Cerebellar cortex (tissue), 1 donor: ENCODE measurements at places on chromosomes 6 and 20.

DNA sequence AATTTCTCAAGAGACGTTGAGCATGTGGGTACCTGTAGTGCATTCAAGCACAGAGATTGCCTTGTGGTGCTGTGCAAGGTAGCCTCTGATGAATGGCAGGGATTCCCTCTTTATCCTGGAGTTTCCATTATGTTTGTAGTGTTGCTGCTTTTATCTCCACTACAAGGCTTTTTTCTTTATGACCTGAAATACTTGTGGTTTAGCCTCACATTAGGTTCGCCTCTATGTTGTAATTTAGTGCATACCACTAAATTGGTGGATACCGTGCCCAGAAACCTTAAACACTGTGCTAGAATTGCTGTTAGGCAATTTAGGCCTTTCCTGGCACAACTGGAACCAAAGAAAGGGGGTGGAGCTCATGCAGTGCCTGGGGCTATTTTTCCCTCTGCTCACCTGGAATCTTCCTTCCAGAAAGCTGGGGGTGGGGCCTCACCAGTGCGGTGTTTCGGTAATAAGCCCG is 76.8 kb downstream of the NCOA7 start:
- DNase-seq = no peak

DNA sequence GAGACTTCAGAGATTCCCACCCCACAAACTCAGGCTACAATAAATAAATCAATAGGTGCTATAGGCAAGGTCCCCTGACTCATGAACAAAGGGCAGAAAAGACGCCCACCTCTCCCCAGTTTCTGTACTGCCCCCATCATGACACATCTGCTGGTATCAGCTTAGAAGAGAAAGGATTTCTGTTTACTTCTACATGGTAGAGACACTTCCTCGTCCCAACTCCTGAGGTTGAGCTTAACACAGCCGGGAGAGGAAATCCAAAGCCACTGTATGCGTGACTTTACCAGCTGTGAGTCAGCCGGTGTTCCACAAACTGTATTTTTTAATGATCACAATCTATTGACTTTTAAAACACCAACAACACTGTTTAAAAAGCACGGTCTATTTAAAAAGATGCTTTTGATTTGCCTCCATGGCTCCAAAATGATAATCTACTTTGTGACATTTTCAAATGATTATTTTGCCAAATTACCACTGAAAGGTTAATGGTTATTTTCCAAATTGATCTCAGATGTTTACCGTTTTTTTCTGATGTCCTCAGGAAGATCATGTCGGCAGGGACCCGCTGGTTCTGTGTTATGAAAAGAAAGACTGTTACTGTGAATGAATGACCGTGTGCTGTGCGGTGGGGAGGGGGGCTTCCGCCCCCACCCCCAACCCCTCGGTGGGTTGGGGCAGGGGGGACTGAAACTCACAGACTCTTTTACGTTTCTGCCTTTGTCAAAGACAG is 72.5 kb downstream of the ATP9A start:
- no peak for DNase-seq

GRCh38 chr6:42226161-42226611 is 8.5 kb upstream of the MRPS10 start:
- DNase-seq = no peak

GRCh38 chr6:137882225-137882961 is 15.3 kb downstream of the TNFAIP3 start:
- DNase-seq = no peak

DNA sequence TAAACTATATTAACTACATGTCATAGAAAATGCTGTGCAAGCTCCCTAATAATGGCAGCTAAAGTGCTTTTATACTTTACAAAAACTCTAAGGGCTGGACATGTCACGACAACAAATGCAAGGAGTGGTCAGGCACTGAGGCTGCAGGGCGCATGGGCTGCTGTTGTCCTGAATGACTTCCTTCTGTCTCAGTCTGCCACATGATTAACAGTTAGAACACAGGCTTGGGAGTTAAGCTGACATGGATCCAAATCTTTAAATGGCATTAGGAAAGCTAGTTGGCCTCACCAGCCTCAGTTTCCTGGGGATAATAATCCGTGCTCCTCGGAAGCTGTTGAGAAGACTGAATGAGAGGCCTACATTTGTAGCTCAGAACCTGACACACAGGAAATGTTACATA is 57.4 kb downstream of the PREP start:
- no peak for DNase-seq

DNA sequence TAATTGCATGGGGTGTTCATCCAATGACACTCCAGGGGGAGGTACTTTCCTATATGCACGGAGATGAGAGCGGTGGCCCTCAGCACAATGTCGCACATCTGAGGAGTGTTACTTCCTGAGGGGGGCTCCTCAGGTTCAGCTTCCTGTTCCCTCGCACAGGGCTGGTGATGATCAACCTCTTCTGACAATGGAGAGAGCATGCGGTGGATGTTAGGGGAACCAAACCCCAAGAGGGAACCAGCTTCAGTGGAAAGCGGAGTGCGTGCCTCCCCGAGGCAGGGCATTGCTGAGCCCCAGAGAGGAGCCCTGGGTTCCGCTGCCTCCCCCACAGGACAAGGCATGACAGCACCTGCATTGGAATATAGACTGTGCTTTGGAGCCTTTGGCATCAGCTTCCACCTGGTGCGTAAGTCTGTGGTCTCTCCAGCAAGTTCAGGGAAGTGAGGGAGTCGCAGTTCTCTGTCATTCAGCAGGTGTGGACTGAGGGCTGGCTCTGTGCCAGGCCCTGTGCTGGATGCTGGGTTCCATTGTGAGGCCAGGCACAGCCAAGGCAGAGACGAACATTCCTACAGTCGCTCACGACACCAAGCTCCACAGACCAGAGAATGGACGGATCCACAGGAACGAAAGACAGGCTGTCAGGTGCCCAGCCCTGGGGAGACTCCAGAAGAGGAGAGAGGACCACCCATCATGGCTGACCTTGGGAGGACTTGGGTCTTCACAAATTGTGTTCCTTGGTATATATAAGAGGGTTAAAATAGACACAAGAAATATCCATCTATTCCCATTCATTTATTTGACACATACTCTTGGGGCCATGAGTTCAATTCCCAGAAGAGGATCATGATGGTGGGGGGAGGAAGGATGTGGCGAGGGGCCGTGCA is 3.9 kb upstream of the ZNF831 start:
- no peak for DNase-seq

GRCh38 chr20:55449091-55449490 is 556.2 kb downstream of the CBLN4 start:
- DNase-seq = no peak

DNA sequence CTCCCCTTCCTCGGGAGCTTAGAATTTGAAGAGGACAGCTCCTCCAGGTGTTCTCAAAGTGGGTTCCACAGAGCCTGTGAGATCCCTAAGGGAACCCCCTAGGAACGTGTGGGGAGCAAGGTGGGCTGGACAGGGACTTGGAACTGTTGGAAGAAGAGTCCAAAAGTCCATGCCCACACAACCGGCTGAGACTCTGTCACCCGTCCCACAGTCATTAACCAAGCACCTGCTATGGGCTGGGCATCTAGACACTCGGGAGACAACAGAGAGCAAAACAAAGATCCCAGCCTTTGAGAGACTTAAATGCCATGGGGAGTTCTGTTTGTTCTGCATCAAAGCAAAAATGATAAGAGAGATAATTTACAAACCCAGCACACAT is 51.9 kb upstream of the SAYSD1 start:
- DNase-seq = no peak

DNA sequence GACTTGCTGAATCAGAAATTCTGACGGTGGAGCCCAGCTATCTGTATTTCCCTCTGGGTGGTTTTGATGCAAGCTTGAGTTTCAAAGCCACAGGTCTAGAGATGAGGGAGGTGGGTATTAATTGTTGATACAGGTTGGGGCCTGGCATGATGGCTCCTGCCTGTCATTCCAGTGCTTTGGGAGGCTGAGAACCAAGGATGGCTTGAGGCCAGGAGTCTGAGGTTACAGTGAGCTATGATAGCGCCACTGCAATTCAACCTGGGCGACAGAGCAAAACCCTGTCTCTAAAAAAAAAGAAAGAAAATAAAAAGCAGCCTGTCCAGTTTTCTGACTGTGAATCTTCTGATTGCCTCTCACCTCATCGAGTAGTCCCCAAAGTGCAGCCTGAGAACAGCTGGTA is 184.8 kb upstream of the SASH1 start:
- no peak for DNase-seq

- DNase-seq = no peak
Measured at GRCh38 chr6:21524201-21524600, 69.3 kb upstream of the SOX4 start.

DNA sequence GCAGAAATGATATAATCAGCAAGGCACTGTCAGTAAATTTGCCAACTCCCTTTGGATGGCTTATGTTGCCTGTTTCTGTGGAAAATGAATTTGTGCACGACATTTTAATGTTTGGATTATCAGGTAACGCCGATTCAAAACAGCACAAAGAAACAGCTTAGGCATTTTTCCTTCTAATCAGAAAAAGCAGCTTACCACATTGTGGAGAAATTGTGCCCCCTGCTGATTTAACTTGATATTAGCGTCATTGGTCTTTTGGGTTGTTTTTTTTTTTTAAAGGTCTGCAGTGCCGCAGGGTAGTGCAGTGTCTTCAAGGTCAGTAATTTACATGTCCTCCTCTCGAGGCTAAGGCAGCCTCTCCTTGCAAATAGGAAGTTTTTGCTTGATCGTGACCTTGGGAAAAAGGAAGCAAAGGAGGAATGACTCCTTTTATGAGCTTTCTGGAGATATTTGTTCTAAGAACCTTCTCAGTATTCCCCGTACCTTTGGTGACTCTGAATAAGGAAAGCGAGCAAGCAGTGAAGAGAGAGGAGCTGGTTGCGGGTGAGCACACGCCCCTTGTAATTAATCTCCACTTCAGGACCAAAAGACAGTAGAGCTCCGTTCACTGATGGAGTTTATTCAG is 79.1 kb downstream of the ELOVL4 start:
- DNase-seq = peak; percentile 91

- DNase-seq = no peak
Measured at GRCh38 chr20:37970856-37971245, 62.4 kb downstream of the TTI1 start.

GRCh38 chr6:152859225-152859624 is 108.6 kb downstream of the VIP start:
- DNase-seq = no peak

GRCh38 chr6:145749632-145750031 is 14.3 kb upstream of the EPM2A start:
- DNase-seq = no peak

DNA sequence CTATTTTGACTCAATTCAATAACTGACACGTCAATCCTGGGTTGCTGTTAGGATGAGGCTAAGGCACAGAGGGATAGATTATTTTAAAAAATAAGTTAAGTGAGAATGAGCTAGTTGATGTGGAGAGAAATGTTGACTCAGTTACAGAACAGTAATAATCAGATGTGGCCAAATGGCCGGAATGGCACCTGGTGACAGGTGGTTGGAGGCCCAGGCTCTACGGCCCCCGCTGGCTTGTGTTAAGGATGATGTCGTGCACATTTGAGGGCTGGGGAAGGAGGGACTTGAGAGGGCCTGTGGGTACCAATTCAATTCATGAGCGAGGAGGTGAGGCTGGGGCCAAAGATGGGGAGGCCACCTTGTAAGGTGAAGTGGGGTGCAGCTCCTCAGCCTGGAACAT is 31.7 kb downstream of the APCDD1L start:
- DNase-seq = no peak

DNA sequence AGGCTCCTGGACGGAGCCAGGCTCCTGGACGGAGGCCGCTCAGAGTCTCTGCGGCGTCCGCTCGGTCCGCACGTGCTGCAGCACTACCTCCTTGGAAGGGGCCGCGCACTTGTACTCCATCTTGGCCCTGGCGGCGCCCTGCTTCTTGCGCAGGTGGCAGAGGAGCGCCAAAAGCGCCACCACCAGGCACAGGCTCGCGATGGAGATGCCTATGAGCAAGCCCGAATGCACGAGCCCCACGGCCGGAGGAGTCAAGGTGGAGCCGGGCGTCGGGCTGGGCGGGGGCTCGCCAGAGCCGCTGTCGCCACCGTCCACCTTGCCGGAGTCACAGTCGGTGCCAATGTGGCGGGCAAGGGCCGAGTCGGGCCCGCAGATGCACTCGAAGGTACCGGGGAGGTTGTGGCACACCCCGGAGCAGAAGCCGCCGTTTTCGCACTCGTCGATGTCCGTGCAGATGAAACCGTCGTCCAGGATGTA is 1.7 kb downstream of the THBD start:
- DNase-seq = no peak

DNA sequence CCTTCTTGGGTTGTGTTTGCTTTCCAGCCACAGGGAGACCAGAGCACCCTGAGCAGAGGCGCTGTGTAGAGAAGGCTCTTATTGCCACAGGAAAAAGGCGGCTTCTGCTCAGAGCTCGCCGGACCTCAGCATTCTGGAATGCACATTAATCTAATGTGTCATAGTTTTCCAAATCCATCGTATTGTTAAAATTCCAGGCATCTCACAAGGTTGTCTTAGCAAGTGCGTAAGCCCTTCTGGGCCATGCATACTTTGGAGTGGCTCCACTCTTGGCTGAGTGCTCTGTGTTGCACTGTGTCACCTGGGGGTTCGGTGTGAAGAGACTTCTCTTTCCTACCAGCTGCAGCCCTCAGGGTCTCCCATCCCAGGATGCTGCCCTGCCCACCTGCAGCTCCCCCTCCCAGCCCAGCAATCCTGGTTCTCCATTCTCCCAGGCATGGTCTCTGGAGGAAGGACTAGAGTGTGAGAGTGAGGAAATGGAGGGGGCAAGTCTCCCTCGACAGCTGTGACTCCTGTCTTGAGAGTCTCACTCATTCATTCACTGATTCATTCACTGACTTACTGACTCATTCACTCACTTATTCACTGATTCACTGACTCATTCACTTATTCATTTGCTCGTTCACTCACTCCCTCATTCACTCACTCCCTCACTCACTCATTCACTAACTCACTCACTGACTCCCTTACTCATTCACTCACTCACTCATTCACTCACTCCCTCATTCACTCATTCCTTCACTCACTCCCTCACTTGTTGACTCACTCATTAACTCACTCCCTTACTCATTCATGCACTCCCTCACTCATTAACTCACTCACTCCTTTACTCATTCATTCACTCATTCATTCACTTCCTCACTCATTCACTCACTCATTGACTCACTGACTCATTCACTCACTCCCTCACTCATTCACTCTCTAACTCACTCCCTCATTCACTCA is 83.7 kb upstream of the MPC1 start:
- DNase-seq = no peak

DNA sequence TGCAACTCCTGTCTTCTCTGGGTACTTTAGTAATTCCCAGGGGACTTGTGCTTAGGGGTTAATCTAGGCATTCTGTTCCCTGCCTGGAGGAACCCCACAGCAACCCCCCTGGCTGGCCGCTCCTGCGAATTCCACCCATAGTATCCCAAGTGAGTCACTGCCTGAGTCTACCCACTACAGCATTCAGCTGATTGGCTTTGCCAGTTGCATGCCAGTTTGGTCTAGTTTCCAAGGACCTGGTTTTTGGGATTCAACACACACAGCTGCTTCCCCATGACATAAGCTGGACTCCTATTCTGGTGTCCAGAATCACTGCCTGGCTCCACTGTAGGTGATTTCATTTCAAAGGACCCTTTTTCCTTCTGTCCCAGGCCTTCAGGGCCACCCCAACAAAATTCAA is 40.3 kb downstream of the PLCG1 start:
- no peak for DNase-seq

- no peak for DNase-seq
Measured at GRCh38 chr6:42263165-42263728, 45.6 kb upstream of the MRPS10 start.
